ENCODE measurements at places on chromosomes 5 and 9. TPM values are rescaled to one million over a fixed set of nuclear protein-coding genes. Genes with fewer than 3 reads are reported as not detected.

DNA sequence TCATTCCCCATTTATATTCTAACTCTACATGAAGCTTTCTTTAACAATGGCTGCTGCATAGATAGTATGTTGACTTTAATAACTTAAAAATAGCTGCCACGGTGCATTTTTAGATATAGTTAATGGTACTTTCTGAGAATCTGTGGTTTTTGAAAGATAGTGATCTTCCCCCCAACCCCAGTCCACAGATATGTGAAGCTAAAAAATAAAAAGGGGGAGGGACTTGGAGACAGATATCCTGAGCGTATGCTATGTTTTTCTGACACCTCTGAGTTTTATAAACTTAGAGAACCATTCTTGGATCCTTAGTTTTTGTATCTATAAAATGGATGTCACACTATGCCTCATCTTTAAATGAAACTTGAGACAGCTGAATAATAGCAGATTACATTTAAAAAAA is 120.5 kb downstream of the SNX18 start:
- H3K4me1 ChIP-seq = peaks cover 10% of the 10 kb centered on the region
- no peaks in the 10 kb centered on the region for H3K36me3 ChIP-seq
- no peak overlapping the region for H3K27ac ChIP-seq
- no peak overlapping the region for H3K4me3 ChIP-seq
- H3K27me3 ChIP-seq = no peaks in the 10 kb centered on the region
- DNase-seq = no peak

The PPP2CA gene
- polyA plus RNA-seq = 33.6 TPM

The FCN2 gene
- 0.38 TPM for polyA plus RNA-seq

The C9orf153 gene
- polyA plus RNA-seq = 0.13 TPM

- no peaks in the 10 kb centered on the region for H3K27me3 ChIP-seq
- no peak overlapping the region for H3K27ac ChIP-seq
- H3K4me1 ChIP-seq = peaks cover 4% of the 10 kb centered on the region
- no peak overlapping the region for H3K4me3 ChIP-seq
- H3K36me3 ChIP-seq = no peaks in the 10 kb centered on the region
These were observed 482.0 kb downstream of the PSAT1 start for GRCh38 chr9:78778861-78779374.

The BARX1 gene
- 0.21 TPM for polyA plus RNA-seq

The CKMT2 gene
- polyA plus RNA-seq = 1.9 TPM

- no peaks in the 10 kb centered on the region for H3K4me1 ChIP-seq
- no peak for DNase-seq
- no peaks in the 10 kb centered on the region for H3K27me3 ChIP-seq
- H3K27ac ChIP-seq = no peak overlapping the region
- no peak overlapping the region for H3K4me3 ChIP-seq
- H3K36me3 ChIP-seq = peaks cover 42% of the 10 kb centered on the region
These were observed 18.4 kb downstream of the ZNF346 start for GRCh38 chr5:177040814-177041420.

- no peaks in the 10 kb centered on the region for H3K27me3 ChIP-seq
- no peaks in the 10 kb centered on the region for H3K36me3 ChIP-seq
- DNase-seq = no peak
- peak overlapping the region; percentile 52 for H3K27ac ChIP-seq
- H3K4me1 ChIP-seq = peaks cover 9% of the 10 kb centered on the region
These were observed 184.2 kb downstream of the EFNA5 start for GRCh38 chr5:107486489-107486888.

The YTHDC2 gene
- 12.1 TPM for polyA plus RNA-seq

GRCh38 chr5:53334431-53334941 is 145.9 kb upstream of the FST start:
- no peaks in the 10 kb centered on the region for H3K27me3 ChIP-seq
- H3K4me1 ChIP-seq = no peaks in the 10 kb centered on the region
- no peak overlapping the region for H3K27ac ChIP-seq
- H3K36me3 ChIP-seq = no peaks in the 10 kb centered on the region
- no peak for DNase-seq

GRCh38 chr9:22103685-22104575 is 94.8 kb upstream of the CDKN2B start:
- DNase-seq = no peak
- no peak overlapping the region for H3K27ac ChIP-seq
- no peaks in the 10 kb centered on the region for H3K27me3 ChIP-seq
- no peak overlapping the region for H3K4me3 ChIP-seq
- H3K4me1 ChIP-seq = no peaks in the 10 kb centered on the region

- H3K36me3 ChIP-seq = no peaks in the 10 kb centered on the region
- H3K27me3 ChIP-seq = no peaks in the 10 kb centered on the region
- no peaks in the 10 kb centered on the region for H3K4me1 ChIP-seq
- no peak for DNase-seq
- no peak overlapping the region for H3K27ac ChIP-seq
- no peak overlapping the region for H3K4me3 ChIP-seq
These were observed 195.6 kb upstream of the RAI14 start for GRCh38 chr5:34460496-34460895.

The NPM1 gene
- 1,521 TPM for polyA plus RNA-seq

Measured in spleen (tissue), 13 donors.